ENCODE measurements at places on chromosomes 4 and X.

DNA sequence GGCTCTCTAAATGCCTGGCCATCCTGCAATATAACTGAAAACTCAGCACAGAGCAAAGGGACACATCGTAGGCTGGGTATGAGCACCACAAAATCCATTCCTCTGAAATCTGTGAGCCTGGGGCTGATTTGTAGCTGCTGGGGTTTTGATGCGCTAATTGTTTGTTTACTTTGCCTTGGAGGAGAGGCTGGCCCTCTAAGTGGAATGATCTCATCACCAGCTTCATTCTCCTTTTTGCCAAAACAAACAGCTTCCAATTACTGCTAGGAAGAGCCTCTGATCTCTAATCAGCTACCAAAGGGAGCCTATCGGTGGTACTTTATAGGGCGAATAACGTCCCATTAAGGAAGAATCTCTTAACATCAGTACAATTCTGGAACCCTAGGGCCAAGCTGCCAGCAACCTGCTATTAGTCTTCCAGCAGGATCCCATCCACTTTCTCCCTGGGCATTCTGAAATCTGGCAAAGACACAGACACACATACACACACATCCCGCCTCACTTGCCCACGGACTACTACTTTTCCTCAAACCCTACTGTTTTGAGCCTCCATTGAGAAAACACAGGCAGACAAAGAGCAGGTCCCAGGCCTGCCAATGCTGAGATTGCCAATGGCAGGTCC, 5.8 kb downstream of the ANOS1 start:
- DNase-seq: no peak

GRCh38 chr4:28744066-28744465, 1883.4 kb downstream of the STIM2 start:
- DNase-seq: no peak

GRCh38 chr4:128285085-128285997, 2.3 kb downstream of the PGRMC2 start:
- DNase-seq: no peak

DNA sequence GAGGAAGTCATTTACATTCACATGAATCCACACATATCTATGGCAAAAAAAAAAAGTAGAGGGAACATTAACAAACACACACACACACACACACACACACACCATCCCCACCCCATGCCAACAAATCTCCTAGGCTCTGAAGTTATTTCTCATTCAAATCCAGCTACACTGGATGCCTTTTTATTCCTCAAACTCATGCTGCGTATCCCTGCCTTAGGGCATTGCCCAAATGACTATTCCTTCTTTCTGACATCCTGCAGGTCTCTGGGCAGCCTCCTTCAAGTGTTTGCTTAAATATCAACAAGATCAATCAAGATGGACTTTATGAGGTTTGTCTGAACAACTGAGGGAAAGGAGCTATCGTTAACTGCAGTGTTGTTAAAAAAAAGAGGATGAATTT, 106.5 kb upstream of the FAM9A start:
- no peak for DNase-seq

- DNase-seq: no peak
Observed at GRCh38 chr4:74395633-74396032, 30.7 kb downstream of the EREG start.

DNA sequence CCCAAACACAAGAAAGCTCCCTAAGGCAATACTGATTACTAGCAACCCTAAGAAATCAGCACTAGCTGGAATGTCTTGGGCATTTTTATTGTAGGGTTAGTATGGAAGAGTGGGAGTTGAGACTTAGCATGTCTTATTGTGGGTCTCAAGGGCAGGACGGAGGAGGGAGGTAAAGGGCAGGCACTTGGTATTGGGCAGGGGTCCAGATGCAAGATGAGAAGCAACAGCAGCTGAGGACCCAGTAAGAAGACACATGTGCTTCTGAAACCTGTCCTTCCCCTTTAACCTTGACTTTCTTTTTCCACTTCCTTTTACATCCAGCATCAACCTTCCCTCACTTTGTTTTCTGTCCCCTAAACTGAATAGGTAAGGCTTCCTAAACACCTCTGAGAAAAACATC, 37.4 kb downstream of the LARP7 start:
- DNase-seq: no peak

DNA sequence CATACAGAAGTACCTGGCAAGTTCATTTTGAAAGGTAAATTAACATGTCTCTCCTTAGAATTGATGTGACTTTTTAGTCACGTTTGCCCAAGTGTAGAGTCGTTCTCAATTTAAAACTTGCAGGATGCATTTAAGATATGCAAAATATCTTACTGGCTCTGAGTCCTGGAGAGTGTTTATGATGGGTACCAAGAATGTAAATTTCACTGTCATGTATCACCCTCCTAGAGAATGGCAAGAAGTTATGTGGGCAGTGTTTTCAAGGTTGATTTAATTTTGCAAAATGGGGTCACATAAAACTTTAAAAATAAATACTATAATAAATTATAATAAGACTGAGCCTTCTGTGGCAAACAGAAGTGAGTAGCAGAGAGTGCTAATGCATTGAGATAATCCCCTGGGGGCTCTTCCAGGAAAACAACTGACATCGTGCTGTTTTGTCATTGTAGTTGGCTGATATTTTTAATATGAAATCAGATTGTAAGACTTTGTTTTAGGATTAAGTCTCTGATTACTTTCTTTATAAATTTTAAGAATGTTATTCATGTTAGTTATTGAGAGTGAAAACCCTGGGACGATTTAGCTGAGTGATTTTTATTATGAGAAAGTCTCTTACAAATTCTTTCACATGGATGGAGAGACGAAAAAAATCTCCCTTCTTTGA, 103.0 kb downstream of the AFF1 start:
- no peak for DNase-seq

DNA sequence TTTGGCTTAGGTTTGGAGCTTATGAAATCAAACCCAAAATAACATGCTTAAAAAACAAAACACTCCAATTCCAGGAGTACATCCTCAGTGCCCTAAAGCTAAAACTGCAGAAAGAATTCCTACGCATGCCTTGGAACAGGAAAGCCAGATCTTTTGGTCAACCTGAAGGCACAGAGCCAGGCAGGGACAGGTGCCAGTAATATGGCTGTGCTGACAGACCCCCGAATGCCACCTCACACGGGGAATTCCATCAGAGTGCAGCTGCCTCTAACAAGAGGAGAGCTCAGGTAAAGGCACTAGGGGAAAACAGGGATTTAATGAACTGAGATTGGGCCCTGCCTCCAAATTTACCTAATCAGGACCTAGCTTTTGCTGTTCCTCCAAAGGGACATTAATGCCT, 77.1 kb downstream of the SHISA3 start:
- DNase-seq: no peak

GRCh38 chrX:98956014-98956413, 1454.1 kb downstream of the PCDH19 start:
- DNase-seq: no peak

DNA sequence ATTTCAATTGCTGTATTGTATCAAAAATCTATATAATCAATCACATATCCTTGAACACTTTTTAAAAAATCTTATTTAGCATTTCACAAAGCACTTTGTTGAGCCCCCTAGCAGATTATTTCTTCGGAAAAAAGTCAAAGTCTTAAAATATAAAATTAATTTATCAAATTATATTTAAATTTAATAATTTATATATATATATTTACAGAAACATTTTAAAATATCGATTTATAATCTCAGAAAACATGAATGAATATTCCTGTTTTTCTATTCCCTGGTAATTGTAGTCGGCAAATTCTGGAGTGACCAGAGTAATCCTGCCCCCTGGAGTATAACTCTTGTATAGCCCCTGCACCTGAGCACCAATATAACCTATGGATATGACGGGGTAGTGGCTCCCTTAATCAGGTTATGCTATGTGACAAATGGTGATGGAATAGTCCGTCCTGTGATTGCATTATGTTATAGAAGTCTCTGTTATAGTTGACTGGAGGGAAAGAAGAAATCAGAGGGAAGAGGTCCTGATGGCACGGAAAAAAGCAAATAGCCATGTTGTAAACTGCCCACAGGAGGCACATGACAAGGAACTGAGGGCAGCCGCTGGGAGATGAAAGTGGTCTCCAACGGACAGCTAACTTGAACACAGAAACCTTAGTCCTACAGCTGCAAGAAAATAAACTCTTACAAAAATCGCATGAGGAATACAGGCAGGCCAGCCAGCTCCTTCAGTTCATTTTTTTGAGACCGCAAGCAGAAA, 1092.3 kb downstream of the ARAP2 start:
- no peak for DNase-seq

GRCh38 chrX:40303256-40304077, 205.7 kb upstream of the BCOR start:
- DNase-seq: no peak
